ENCODE measurements at places on chromosomes 1 and 21. TPM values are rescaled to one million over a fixed set of nuclear protein-coding genes. Genes with fewer than 3 reads are reported as not detected.

Gene PADI1
- not detected for total RNA-seq

Gene KRTAP13-2
- not detected for total RNA-seq

Gene SUSD4
- total RNA-seq, result 0.34 TPM

Gene CCDC27
- not detected for total RNA-seq

DNA sequence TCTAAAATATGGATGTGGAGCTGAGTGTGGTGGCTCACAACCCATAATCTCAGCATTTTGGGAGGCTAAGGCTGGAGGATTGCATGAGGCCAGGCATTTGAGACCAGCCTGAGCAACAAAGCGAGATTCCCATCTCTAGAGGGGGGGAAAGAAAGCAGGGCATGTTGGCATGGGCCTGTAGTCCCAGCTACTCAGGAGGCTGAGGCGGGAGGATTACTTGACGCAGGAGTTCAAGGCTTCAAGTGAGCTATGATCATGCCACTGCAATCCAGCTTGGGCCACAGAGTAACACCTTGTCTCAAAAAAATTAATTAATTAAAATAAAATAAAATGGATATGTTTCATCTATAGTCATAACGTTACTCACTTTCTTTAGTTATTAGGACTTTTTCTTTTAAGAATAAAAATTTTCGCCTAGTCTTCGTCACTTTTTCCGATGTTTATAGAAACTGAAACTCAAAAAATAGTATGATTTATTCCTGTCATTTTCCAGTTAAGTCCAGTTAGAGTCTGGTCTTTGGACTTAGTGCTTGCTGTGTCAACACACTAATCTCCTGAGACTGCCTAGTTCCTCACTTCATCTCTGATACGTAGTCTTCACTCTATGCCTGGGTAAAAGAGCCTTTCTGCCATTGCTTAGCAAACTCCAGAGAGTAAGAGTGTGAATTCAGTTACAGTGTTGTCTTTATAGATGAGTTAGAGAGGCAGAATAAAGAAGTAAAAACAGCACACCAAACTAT lies 28.0 kb downstream of the IARS2 start:
- DNase-seq, result no peak
- peaks cover 11% of the 10 kb centered on the region for H3K4me1 ChIP-seq
- H3K27ac ChIP-seq, result peak overlapping the region; percentile 27
- no peaks in the 10 kb centered on the region for H3K27me3 ChIP-seq

GRCh38 chr1:12056331-12056841 lies 6.7 kb upstream of the TNFRSF8 start:
- H3K27ac ChIP-seq, result peak overlapping the region; percentile 55
- DNase-seq, result no peak
- no peaks in the 10 kb centered on the region for H3K27me3 ChIP-seq
- peaks cover 75% of the 10 kb centered on the region for H3K4me1 ChIP-seq
- no peaks in the 10 kb centered on the region for H3K36me3 ChIP-seq

- peak overlapping the region; percentile 71 for H3K4me3 ChIP-seq
- H3K27ac ChIP-seq, result peak overlapping the region; percentile 55
- peaks cover 67% of the 10 kb centered on the region for H3K27me3 ChIP-seq
Measured at GRCh38 chr1:63321785-63322113, 618 bp upstream of the FOXD3 start.

DNA sequence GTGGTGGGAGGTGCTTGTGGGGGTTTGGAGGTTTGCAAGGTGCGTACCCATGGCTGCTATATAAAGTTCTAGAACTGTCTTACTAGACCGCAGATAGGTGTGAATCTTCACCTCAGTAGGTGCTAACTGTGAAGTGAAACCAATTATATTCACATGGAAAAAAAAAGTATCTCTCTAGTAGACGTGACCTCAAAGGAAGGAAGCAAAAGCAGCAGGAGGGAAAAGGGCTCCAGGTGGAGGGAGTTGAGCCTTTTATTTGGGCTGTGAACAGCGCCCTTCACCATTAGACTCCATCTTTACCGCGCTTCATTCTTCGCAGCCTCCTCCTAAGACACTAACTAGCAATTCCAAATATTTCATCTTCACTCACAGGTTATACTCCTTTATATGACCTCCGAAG lies 129.8 kb downstream of the TBX19 start:
- no peak overlapping the region for H3K4me3 ChIP-seq
- no peaks in the 10 kb centered on the region for H3K27me3 ChIP-seq
- no peak for DNase-seq

DNA sequence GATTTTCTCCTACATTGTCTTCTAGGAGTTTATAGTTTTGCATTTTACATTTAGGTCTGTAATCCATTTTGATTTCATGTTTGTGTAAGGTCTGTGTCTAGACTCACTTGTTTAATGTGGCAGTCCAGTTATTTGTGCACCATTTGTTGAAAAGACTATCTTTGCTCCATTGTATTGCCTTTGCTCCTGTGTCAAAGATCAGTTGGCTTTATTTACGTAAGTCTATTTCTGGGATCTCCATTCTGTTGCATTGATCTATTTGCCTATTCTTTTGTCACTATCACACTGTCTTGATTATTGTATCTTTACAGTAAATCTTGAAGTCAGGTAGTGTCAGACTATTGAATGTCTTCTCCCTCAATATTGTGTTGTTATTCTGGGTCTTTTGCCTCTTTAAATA lies 49.7 kb upstream of the RGS2 start:
- H3K27me3 ChIP-seq, result peaks cover 3% of the 10 kb centered on the region
- H3K4me3 ChIP-seq, result no peak overlapping the region
- H3K27ac ChIP-seq, result no peak overlapping the region
- DNase-seq, result no peak

DNA sequence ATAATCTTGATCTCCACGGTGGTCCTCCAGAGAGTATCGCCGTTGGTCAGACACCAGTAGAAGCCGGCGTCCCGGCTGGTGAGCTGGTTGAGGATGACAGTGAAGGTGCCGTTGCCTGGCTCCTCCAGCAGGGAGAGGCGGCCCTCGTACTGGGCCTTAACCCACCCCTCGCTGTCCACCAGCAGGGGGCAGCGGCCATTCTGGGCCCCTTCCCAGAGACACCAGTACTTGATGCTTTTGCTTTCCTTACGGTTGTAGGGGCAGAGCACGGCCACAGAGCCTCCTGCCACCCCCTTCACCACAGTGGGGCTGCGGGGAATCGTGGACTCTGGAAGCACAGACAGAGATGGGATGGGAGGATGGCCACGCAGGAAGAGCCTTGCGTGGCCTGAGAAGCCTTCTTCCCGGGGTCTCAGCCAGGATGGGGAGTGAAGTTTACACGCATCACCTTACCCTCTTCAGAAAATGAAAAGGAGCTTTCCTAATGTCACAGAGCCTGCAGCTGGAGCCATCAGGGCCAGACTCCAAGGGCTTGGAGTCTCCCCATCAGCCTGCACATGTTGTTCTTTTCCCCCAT lies 10.7 kb downstream of the PIGR start:
- no peak overlapping the region for H3K4me3 ChIP-seq
- no peak overlapping the region for H3K27ac ChIP-seq
- H3K4me1 ChIP-seq, result peaks cover 11% of the 10 kb centered on the region
- peak; percentile 29 for DNase-seq
- H3K27me3 ChIP-seq, result peaks cover 2% of the 10 kb centered on the region

- H3K27ac ChIP-seq, result no peak overlapping the region
- no peak overlapping the region for H3K4me3 ChIP-seq
- H3K27me3 ChIP-seq, result peaks cover 4% of the 10 kb centered on the region
- H3K4me1 ChIP-seq, result peaks cover 4% of the 10 kb centered on the region
Measured at GRCh38 chr21:29678626-29679025, 261.2 kb downstream of the GRIK1 start.

GRCh38 chr1:171019971-171020370 lies 70.7 kb upstream of the FMO3 start:
- no peak for DNase-seq
- no peaks in the 10 kb centered on the region for H3K36me3 ChIP-seq
- H3K27ac ChIP-seq, result no peak overlapping the region
- no peak overlapping the region for H3K4me3 ChIP-seq
- no peaks in the 10 kb centered on the region for H3K4me1 ChIP-seq

DNA sequence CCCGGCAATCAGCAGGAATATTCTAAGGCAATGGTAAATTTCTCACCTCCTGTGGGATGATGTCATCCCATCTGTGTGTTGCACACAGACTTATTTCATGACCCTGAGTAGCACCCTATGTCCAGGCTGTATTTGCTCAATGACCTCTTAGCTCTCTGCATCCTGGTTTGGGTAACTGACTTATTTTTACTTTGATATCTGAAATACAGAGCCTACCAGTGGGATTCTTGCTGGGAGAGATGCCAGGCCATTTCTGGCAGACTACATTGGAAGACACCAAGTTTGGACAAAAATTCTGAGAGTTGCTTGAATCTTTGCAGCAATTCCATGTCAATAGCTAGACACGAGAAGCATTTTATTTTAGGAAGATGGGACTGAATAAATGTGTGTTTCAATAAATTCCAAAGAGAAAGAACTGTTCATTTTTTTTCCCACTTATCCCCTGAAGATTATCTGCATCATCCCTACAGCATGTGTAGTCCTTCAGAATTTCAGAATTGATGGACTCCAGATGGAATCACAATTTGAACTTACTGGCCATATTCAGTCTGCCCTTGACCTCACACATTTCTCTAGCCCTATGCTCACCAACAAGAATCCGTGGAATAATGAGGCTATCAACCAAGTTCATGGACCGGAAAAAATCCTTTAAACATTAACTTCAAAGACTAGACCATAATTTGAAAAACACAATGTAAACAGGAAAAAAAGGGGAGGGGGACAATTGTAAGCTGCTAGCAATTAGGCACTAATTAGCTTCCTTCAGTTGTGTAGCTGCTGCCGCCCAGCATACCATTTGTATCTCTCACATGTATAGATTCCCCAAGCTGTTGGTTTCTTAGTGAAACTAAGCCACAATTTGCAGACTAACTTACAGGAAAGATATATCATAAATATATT lies 226.5 kb downstream of the HMCN1 start:
- H3K27me3 ChIP-seq, result peaks cover 2% of the 10 kb centered on the region
- H3K4me1 ChIP-seq, result no peaks in the 10 kb centered on the region
- H3K27ac ChIP-seq, result no peak overlapping the region
- H3K36me3 ChIP-seq, result no peaks in the 10 kb centered on the region
- DNase-seq, result no peak

GRCh38 chr1:55974714-55975441 lies 604.5 kb downstream of the PLPP3 start:
- no peak for DNase-seq
- no peak overlapping the region for H3K27ac ChIP-seq
- H3K4me1 ChIP-seq, result no peaks in the 10 kb centered on the region
- no peak overlapping the region for H3K4me3 ChIP-seq

- DNase-seq, result no peak
- H3K27ac ChIP-seq, result no peak overlapping the region
- H3K4me1 ChIP-seq, result no peaks in the 10 kb centered on the region
- peaks cover 2% of the 10 kb centered on the region for H3K27me3 ChIP-seq
Measured at GRCh38 chr1:47104816-47105215, 32.4 kb upstream of the CYP4A22 start.

GRCh38 chr1:66393586-66394287 lies 140.2 kb upstream of the SGIP1 start:
- no peak for DNase-seq
- H3K27ac ChIP-seq, result no peak overlapping the region
- no peaks in the 10 kb centered on the region for H3K36me3 ChIP-seq
- no peak overlapping the region for H3K4me3 ChIP-seq

DNA sequence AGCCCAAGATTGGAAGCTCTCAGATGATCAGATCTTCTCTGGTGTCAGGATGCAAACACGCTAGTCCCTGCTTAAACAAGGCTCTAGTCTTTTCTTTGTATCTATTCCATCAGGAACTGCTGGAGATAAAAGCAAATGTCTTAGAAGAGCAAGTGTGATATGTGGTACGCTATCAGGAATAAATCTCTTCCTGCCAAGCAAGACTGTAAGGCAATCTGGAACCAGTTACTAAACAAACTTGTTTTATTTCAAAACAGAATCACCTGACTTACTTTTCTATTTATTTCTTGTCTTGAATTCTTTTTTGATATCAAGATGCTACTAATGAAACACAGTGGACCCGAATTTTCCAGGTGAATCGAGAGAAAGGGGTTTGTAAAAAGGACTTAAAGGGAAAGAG lies 139.9 kb upstream of the ZNF644 start:
- no peaks in the 10 kb centered on the region for H3K27me3 ChIP-seq
- DNase-seq, result no peak
- no peaks in the 10 kb centered on the region for H3K4me1 ChIP-seq
- H3K36me3 ChIP-seq, result no peaks in the 10 kb centered on the region
- no peak overlapping the region for H3K27ac ChIP-seq
- H3K4me3 ChIP-seq, result no peak overlapping the region

- H3K4me3 ChIP-seq, result no peak overlapping the region
- peak; percentile 24 for DNase-seq
- H3K4me1 ChIP-seq, result peaks cover 3% of the 10 kb centered on the region
- H3K27me3 ChIP-seq, result peaks cover 67% of the 10 kb centered on the region
- no peak overlapping the region for H3K27ac ChIP-seq
Measured at GRCh38 chr1:85307987-85308832, 31.8 kb upstream of the BCL10 start.

GRCh38 chr1:170707117-170707516 lies 43.2 kb downstream of the PRRX1 start:
- no peak overlapping the region for H3K4me3 ChIP-seq
- no peak overlapping the region for H3K27ac ChIP-seq
- no peaks in the 10 kb centered on the region for H3K4me1 ChIP-seq
- DNase-seq, result no peak
- H3K27me3 ChIP-seq, result no peaks in the 10 kb centered on the region
- H3K36me3 ChIP-seq, result no peaks in the 10 kb centered on the region

GRCh38 chr1:50441183-50441582 lies 17.9 kb upstream of the DMRTA2 start:
- no peak for DNase-seq
- peaks cover 7% of the 10 kb centered on the region for H3K36me3 ChIP-seq
- H3K4me3 ChIP-seq, result no peak overlapping the region
- no peaks in the 10 kb centered on the region for H3K27me3 ChIP-seq

GRCh38 chr21:25772686-25773085 lies 37.9 kb downstream of the GABPA start:
- no peak for DNase-seq
- no peaks in the 10 kb centered on the region for H3K27me3 ChIP-seq
- H3K4me3 ChIP-seq, result no peak overlapping the region
- no peak overlapping the region for H3K27ac ChIP-seq

DNA sequence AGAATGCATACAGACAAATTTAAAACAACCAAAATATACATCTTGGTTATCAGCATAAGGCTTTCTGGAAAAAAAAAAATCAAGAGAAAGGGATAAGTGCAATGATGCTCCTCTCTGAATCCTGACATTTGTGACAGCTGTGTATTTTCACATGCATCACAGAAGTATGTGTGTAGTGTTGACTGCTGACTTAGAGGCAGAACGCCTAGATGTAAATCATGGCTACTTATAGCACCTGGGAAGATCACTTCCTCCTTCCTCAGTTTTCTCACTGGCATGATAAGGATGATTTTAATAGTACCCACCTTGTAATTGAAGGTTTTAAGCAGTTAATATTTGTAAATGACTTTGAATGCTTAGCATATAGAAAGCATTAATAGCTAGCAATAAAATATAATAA lies 112.5 kb downstream of the MRPL39 start:
- H3K36me3 ChIP-seq, result peaks cover 19% of the 10 kb centered on the region
- H3K27me3 ChIP-seq, result no peaks in the 10 kb centered on the region
- no peak for DNase-seq
- no peak overlapping the region for H3K4me3 ChIP-seq

DNA sequence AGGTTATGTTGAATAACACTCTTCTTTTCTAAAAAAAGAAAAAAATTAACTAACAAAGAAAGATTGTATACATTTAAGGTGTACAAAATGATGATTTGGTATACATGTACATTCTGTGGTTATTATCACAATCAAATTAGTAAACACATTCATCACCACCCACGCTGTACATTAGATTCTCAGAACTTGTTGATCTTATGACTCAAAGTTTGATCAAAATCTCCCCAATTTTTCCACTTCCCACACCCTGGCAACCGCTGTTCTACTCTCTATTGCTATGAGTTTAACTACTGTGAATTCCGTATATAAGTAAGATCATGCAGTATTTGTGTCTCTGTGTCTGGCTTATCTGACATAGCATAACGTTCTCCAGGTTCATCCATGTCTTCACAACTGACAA lies 469.5 kb upstream of the CHRM3 start:
- H3K4me3 ChIP-seq, result no peak overlapping the region
- no peaks in the 10 kb centered on the region for H3K36me3 ChIP-seq

Data from activated T-helper 2 cell treated with anti-CD3 and anti-CD28 coated beads, Interferon-gamma antibody, Interleukin-2, Interleukin-4, amounts not matched to agents 10 μg/mL and 5 μg/mL and 100 μg/mL, durations not matched to agents 14 hours and 24 hours and 36 hours (primary cell).